ENCODE measurements at places on chromosomes 2 and 18.

DNA sequence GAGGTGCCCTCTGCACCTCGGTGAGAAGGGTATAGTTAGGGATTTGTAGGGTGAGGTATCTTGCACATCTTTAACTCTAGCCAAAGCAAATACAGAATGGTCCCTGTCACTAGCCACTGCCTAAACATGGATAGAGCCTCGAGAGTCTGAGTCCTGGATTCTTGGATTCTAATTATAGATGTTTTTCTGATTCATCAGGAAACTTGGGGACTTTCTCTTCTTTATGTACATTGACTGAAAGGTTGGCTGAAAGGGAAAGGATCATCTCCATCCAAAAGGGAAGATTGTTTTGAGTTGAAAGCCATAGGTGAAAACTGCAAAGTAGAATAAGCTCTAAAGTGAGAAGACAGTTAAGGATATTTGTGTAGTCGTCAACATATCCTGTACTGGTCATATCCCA is 8.2 kb downstream of the STK36 start:
- no peak for DNase-seq

- no peak for DNase-seq
Observed at GRCh38 chr18:34942276-34942675, 98.9 kb upstream of the MAPRE2 start.

DNA sequence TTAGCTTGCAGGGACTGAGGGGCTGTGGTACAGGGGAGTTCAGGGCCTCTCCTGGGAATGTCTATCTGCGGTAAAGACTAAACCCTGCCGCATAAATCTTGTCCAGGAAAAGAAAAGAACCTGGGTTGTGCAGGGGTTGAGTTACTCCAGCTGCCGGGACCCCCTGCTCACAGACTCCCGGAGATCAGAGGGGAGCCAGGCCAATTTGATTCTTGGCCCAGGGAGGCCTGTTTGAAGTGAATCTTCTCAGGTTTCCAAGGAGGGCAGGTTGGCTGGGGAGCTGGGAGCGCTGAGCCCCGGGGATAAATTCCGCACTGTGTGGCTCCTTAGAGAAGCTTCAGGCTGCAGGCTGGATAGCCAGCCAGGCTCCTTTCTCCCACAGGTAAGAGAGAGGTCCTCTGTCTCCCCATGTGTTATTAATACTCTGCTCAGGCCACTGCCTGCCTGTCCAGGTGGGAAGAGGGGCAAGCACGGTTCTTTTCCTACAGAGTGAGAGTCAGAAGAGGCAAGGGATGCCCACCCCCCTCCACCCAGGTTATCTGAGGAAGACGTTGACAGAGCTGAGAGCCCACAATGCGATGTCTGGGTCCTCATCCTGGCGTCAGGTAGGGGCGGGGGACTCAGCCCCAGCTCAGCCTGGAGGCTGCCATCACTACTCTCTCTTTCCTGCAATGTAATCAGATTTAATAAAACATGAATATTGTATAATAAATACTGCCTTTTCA is 82.7 kb downstream of the LONRF2 start:
- peak; percentile 30 for DNase-seq

DNA sequence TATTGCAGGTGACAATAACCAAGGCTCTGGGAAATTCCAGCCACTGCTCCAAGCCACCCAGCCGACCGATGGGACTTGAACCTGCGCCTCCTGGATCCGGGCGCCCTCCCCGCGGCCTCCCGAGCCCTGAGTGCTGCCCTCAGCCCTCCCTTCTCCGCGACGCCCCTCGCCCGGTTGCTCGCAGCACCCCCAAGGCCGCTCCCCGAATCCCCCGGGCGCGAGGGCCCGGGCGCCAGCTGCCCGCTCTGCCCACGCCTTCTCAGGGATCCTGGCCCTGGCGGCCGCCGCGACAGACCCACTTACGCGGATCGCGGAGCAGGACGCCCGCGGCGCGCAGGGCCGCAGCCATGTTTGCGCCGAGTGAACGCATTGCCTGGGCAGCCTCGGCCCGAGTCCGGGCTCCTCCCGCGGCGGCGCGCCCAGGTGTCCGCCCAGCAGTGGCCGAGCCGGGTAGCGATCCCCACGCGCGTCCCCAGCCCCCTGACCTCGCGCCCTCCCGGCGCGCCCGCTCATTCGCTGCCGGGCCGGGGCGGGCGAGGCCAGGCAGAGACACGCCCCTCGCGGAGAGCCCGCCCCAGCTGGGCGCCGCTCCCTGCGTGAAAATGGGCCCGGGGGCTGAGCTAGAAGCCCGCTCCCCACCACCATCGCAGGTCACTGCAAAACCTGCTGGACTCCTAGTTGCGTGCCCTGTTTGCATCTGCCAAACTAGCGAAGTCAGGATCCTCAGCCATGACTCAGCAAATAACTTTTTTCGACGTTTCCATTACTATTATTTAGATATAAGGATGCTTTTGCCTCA is at the start of gene FECH:
FECH (minus strand) TSS at position 452 of the 799 bp plus-strand sequence; CDS start at position 370, 82 bp downstream.
- DNase-seq = peak; percentile 40

DNA sequence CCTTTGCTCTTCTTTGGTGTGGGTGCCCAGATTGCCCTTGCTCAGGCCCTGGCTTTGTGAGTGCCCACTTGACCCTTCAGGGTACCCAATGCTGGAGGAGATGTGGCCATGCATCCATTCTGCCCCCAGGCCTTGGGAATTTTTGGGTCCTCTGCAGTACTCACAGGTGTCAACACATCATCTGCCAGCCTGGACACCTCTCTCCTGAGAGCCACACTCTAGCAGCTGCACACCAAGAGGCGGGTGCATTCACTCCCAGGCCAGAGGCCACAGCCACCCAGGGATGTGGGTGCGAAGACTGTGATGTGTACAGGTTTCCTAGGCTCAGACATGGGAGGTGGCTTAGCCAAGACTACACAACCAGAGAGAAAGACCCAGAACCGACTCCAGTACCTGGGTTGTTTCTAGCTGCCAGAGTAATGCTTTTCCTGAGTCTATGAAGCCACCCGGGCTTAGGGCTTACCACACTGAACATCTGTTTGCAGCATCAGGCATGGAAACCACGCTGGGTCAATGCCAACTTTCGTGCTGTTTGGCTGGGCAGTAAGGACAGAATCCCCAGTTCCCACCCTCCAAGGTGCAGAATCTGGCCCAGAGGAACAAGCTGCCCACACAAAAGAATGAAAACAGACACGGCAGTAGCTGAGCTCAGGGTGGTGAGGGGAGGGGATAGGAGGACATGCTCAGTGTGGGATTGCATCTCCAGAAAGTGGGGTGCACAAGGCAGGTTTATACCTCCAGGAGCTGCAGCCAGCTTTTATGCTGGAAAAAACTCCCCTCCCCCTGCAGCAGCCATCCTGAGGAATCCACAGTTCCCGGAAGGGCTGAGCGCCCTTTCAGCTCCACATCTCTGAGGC is 40.1 kb downstream of the KCNF1 start:
- no peak for DNase-seq

GRCh38 chr2:141703501-141703900 is 427.3 kb downstream of the LRP1B start:
- no peak for DNase-seq

GRCh38 chr18:44229693-44230108 is 451.0 kb upstream of the SETBP1 start:
- DNase-seq = no peak

- no peak for DNase-seq
Observed at GRCh38 chr2:111995148-111995547, 59.9 kb upstream of the TMEM87B start.

DNA sequence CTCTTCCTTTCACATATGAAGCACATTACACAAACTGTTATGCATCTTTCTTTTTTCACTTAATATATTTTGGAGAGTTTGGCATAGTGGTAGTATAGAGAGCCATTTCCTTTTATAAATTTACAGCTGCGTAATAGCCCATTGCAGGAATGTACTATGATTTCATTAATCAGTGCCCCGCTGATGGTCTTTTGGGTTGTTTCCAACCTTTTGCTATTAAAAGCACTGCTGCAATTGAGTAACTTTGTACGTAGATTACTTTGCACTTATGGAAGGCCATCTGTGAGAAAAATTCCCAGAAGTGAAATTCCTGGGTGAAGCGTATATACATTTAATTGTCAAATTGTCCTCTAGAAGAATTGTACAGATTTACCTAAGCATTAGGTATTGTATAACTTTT is 565.3 kb upstream of the ZNF804A start:
- no peak for DNase-seq

GRCh38 chr2:203104273-203104672 is 89.6 kb downstream of the NBEAL1 start:
- DNase-seq = no peak

All from WTC11 (cell line).